Kidney tubule cell (primary cell): ENCODE measurements at places on chromosomes 3 and 15.

- DNase-seq = no peak
Observed at GRCh38 chr3:69235882-69236281, 113.5 kb upstream of the LMOD3 start.

GRCh38 chr3:179416681-179417080, 34.6 kb downstream of the GNB4 start:
- DNase-seq = no peak

GRCh38 chr3:117786349-117786748, 1076.8 kb downstream of the TUSC7 start:
- DNase-seq = no peak

GRCh38 chr3:125211523-125212090, 941 bp downstream of the SLC12A8 start:
- no peak for DNase-seq

GRCh38 chr3:169310184-169310939, 353.1 kb downstream of the MECOM start:
- DNase-seq = peak; percentile 55

DNA sequence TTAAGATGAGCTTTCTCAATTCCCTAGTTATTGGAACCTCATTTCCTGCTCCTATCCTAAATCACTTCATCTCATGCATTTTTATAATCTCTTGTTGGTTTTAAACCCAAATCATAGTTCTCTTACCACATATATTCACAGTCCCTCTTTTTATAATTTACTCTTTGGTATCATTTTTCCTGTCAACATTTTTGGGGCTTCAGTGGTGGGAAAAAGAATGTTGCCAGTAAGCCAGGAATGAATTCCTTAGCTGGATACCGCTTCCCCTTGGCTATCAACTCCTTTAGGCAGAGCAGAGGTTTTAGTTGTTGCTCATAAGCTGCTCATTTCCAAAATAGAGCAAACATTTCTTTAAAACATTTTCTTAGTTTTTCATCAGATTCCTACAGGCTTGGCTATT, 112.3 kb downstream of the GALK2 start:
- no peak for DNase-seq

- DNase-seq = no peak
Observed at GRCh38 chr3:141081141-141081795, 30.1 kb downstream of the SPSB4 start.

DNA sequence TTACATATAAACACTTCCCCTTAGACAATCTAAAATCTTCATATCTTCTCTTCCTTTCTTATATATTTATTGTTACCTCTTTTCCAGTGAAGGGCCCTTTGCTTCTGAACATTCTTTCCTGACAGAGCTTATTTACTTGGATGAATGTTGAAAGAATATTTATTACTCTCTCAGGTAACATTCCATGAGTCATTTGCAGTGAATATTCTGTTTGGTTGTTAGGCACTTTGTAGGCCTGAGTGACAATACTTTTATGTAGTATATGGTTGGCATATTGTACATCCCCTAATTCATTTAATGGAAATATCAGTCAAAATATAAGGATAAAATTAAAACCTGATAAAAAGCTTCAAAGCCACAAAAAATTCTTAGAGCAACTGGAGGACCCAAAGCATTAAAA, 260.9 kb upstream of the KCNMB2 start:
- peak; percentile 24 for DNase-seq

DNA sequence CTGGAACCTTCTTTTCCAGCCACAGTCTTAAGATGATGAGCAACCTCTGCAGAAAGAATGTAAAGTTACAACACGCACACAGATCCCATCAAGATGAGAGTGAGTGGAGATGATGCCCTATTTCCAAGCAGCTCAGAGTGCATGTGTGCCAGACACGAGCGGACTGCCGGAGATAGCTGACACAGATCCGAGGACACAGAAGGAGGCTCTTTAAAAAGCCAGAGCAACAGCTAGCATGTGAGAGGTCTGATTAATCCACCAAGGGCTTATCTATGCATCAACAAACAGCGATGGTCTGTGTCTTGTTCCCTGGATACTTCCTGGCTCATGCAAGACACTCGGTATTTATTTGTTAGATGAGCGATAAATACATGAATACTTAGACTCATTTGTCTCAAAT, 128.6 kb upstream of the DLG1 start:
- no peak for DNase-seq

DNA sequence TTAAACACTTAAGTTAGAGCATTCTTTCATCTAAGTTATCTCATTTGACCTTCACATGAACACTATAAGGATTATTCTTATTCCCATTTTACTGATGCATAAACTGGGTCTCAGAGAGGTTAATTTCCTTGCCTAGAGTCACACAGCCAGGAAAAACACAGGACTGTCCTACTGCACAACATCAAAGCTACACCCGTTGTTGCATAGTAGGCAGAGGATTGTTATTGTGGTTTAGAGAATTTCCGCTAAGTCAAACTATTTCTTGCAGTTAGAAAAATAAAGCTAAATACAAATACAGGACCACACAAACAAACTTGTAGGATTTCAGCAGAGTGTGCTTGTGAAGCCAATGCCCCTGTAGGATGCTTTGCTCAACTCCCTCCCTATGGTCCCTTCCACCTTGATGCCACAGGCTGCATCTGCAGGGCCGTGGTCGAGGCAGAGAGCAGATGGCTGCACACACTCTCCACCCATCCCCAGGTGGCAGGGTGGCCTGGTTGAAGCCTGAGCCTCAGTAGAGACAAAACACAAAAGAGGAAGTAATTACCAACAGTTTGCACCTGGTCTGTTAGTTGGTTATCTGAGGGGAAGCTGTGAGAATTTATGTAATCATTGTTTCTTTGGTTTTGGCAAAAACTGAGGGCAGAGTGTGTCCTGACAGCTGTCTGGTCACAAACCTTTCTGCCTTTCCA, 41.1 kb upstream of the SKOR1 start:
- no peak for DNase-seq
